SK-MEL-5 (cell line): ENCODE measurements at places on chromosomes 6 and 20. TPM values are rescaled to one million over a fixed set of nuclear protein-coding genes. Genes with fewer than 3 reads are reported as not detected.

DNA sequence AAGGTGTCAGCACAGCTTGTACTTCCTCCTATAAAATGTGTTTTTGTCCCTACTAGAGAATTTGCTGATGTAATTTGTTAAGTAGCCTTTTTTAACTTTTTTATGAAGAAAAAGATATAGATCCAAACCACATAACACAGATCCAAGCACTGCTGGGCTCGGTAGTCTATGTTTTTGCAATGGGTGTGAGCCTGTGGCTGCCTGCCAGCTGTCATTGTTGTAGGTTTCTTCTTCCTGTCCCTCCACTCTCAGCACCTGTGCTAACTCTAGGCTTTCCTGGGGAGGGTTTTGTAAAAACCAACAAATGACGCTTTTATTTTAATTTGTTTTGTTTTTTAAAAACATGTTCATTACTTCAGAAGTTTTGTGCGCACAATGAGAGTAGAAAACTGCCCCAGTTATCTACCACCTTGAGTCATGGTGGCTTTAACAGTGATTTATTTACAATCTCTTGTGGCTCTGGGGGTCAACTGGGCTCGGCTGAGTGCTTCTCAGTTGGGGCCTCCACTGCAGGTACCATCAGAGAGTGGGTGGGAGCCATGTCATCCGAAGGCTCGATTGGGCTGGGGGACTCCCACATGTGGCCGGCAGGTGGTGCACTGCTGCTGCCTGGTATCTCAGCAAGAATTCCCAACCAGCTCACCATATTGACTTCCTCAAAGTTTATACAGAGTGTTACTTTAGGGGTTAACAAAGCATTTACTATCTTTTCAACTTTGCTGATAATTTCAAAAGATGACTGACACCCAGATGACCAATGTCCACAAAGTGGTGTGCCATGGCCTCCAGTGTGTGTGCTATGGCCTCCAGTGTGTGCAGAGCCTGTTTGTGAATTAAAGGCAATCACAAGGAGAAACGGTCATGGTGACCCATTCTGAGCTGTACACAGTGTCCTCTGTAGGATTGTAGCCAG, 3.0 kb upstream of the CCR6 start:
- DNase-seq, result no peak

Gene LY6G6D
- total RNA-seq, result not detected in 2 replicates

Gene DACT2
- total RNA-seq, result not detected in 2 replicates

GRCh38 chr20:9166153-9166780, 97.4 kb downstream of the PLCB4 start:
- no peak for DNase-seq

DNA sequence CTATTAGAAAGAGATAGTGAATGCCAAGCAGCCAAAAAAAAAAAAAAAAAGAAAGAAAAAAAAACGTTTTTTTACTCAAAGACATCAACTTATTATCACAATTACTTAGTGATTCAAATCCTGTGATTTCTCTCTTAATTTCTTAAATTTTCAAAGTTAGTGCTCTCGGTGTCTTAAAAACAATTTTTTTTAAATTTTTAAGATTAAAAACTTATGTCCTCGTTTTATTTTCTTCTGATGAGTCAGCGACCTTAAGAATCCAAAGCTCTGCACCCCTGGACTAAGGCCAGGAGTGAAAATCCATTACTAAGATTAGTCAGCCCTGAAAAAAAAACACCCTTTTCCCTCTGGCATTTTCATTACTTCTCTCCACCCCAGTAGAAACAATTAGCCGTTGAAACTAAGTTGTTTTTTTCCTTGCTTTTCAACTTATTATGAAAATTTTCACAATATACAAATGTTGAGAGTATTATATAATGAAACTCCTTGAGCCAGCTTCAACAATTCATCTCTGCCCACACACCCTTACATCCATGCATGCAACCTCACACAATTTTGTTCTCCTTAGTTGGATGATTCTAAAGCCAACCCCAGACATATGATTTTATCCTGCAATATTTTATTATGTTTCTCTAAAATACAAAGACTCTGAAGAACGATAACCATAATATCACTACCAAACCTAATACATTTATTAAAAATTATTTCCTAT, 85.6 kb upstream of the CARMIL1 start:
- no peak for DNase-seq

GRCh38 chr6:161050134-161050765, 58.7 kb downstream of the MAP3K4 start:
- no peak for DNase-seq

Gene MYB
- 1.3 and 2.0 TPM in 2 replicates for total RNA-seq

DNA sequence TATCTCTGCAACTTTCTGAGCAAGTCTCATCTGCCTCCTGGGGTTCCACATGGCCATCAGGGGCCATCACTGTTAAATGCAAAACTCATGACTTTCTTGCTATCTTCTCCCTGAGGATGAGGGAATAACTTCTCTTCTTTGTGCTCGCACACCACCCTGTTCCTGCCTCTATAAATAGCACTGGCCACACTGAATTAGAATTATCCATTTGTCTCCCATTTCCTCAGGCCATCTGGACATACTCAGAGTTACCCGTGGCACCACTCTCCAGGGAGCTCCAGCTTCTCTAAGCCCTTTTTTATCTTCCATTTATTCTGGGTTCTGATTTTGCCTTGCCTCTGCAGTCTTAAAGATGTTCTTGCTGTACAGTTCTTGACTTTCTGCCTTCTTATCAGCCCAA, 72.8 kb upstream of the ECI2 start:
- peak; percentile 63 for DNase-seq

GRCh38 chr6:41757931-41758640, 10.9 kb upstream of the PGC start:
- DNase-seq, result no peak

DNA sequence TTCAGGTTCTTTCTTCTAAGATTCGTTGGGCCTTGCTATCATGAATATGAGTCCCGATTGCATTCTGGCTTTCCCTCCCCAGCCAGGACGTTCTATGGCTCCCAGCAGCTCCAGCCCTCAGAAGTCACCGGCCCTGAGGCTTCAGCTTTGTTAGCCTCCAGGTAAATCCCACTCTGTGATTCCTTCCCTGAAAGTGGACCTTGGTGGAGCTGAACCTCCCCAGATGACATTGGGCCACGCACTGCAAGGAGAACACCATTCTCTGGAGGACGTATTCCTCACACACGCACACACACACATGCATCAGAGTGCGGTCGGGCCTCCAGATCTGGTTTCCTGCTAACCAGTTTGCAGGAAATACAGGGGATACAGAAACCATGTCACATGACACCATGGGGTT, 487.3 kb upstream of the CDH4 start:
- DNase-seq, result no peak

DNA sequence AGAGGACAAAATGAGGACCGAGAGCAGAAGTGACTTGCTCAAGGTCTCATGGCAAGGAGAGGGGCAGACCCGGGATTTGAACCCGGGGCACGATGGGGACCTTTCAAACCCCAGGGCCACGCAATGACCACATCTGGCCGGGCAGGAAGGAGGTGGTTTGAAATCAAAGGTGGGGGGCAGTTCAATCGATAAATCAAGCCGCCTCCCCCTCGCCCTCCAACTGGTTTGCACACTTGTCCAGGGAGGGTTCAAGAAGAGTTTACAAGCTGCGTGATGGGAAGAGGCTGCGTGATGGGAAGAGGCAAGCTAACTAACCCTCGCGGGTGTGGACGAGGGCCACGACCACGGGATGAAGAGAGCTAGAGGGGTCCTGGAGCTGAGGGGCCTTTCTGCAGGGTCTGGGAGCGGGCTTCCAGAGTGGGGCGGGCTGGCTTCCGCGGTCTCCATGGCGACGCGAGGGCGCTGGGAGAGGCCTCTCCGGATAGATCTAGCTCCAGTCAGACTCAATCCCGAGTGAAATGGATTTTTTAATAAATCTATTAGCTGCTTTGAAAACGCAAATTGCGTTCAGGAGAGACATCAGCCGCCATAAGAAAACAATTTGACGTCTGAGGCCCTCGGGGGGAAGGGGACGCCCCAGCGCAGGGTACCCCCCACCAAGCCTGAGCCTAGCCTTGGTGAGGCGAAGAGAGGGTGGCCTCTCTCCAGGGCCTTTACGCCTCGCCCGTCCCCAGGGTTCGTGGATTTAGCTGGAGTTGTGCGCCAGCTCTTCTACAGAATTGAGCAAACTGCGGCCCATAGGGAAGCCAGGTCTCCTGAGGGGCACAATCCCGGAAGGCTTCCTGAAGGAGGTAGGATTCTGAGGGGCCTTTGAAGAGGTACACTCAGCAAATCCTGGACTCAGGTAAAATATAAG, 143.9 kb downstream of the GRM4 start:
- DNase-seq, result no peak

Gene FOXA2
- total RNA-seq, result not detected in 2 replicates
